Stimulated activated CD4-positive, alpha-beta T cell treated with anti-CD3 and anti-CD28 coated beads, TNF-alpha, amount 100 ng/mL, for 1 hour (primary cell): ENCODE measurements at places on chromosomes 11 and 22.

- DNase-seq: no peak
These were observed 17.1 kb upstream of the MOB2 start for GRCh38 chr11:1503708-1504104.

DNA sequence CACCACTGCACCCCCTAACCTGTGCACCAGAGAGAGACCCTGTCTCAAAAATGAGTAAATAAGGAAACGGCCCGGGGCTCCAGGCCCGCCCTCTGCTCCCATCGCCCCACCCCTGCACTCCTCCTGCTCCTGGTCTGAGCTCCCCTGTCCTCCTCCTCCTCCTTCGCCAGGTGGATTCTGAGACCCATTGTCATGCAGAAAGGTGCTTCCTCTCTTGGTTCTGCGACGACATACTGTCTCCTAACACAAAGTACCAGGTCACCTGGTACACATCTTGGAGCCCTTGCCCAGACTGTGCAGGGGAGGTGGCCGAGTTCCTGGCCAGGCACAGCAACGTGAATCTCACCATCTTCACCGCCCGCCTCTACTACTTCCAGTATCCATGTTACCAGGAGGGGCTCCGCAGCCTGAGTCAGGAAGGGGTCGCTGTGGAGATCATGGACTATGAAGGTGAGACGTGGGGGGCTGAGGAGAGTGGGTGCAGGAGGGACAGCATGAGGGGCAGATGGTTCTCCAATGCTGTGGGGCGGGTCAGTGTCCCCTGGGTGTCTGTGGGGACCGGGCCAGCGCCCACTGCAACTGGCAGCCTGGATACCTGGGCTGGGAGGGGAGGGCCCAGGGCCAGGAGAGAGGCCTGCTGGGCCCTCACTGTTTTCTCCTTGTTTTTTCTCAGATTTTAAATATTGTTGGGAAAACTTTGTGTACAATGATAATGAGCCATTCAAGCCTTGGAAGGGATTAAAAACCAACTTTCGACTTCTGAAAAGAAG, 3.1 kb upstream of the APOBEC3D start:
- DNase-seq: no peak

DNA sequence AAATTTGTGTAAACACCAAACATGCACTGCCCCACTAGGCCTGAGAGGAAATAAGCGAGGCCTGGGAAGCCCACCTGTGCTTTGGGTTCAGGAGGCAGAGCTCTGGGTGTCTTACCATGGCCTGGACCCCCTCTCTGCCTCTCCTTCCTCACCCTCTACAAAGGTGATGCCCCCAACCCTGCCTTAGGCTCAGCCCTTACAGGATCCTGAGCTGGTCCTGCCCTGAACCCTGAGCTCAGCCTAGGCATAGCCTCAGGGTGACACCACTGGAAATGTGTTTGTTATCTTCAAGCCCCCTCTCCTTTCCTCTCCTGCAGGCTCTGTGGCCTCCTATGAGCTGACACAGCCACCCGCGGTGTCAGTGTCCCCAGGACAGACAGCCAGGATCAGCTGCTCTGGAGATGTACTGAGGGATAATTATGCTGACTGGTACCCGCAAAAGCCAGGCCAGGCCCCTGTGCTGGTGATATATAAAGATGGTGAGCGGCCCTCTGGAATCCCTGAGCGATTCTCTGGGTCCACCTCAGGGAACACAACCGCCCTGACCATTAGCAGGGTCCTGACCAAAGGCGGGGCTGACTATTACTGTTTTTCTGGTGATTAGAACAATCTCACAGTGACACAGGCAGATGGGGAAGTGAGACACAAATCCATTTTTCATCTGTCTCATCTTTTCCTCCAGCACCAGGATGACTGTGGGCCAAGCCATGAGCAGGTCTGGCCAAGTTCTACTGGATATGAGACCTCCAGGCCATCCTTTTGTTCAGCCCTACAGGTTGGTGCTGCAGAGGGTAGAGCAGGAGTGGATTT, 117.8 kb downstream of the GGTLC2 start:
- DNase-seq: no peak

DNA sequence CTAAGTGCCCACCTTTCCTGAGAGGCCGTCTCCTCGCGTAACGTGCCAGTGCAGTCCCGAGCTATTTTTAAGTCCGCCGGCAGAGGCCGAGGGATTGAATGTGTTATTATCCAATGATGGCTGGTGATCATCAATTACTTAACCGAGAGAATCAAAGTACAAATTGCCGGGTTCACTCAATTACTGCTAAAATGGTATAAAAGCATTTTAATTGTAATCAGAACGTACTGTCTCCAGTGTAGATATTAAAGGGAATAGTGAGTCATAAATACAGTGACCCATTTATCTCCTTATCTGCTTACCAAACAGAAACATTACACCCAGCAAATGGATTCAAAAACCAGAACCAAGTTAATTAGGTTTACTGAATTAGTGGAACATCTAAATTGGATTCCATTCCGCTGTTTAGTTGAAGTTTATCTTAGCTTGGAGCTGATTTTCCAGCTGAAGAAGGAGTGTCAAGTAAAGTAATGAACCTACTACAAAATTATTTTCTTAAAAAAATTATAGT, 334.9 kb downstream of the BRD1 start:
- DNase-seq: no peak

DNA sequence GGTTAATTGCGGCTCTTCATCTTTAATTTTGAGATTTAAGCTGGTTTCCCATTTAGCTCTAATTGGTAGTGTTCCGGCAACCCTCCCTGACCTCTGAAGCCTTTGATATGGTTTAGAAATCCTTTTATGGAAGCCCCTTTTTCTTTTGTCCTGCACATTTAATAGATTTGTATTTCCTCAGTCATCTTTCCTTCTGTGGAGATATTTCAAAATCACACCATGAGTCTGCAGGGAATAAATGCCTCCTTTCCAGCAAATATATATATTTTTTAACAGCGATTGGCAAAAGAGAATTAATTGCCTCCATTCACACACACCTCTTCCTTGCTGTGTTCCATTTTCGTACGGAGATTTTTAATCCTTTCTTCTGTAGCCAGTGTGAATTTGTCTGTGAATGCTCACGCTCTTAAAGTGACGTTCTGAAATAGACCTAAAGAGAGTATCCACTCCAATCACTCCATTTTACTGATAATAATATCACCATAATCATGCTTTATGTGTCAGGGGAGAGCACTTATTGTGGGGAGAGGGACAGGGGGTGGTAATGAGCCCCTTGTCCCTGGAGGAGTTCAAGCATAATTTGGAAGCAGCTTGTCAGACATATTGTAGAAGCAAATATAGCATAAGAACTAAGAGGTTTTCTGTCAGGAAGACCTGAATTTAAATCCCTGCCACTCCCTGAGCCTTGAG, 142.5 kb upstream of the SYT13 start:
- no peak for DNase-seq

GRCh38 chr11:69121021-69121420, 34.7 kb upstream of the SMIM38 start:
- DNase-seq: no peak
